ENCODE measurements at places on chromosomes 1 and 21.

- DNase-seq, result no peak
Observed at GRCh38 chr1:240683576-240683975, 71.6 kb upstream of the GREM2 start.

- no peak for DNase-seq
Observed at GRCh38 chr1:21651214-21652042, 17.7 kb downstream of the RAP1GAP start.

DNA sequence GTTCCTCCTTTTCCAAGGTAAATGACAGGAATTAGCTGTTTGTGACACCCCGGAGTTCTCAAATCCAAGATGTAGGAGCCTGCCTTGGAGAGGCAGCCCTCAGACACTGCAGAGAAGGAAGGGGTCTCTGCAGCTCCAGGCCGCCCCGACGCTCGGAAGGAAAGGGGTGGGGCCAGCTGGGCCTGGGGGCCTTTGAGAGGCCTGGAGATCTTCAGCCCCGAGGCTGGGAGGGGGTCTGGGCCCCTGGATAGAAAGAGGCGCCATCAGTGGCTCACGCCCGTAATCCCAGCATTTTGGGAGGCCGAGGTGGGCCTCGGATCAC lies 1.1 kb upstream of the TNFRSF18 start:
- DNase-seq, result no peak

- no peak for DNase-seq
Observed at GRCh38 chr1:209323743-209324142, 259.8 kb upstream of the CAMK1G start.

DNA sequence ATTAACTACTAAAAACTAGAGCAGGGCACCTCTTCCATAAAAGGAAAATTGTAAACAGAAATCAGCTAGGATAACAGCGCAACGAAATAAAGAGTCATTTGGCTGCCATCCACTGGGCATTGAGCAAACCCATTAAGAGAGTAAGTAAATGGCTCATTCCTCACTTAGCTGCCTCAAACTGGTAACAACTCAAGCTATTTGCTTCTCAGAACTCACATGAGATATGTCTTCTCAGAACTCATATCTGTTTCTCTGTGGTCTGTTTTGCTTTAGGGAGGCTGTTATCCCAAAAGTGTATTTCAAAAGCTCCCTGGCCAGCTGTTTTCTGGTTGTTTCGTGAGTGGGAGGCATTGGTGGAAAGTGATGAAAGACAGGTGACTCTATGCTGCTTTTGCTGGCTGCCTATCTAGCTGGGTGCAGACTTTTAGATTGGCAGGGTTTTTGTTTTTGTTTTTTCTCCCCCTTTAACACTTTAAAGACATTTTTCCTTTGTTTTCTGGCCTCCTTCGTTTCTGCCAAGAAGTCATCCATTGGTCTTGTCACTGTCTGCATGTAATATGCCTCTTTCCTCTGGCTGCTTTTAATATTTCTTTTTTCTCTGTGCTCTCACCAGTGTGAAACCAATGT lies 269.2 kb upstream of the RGS18 start:
- DNase-seq, result no peak

Data from HFFc6 (cell line).